ENCODE measurements at places on chromosomes 13 and 19. TPM values are rescaled to one million over a fixed set of nuclear protein-coding genes. Genes with fewer than 3 reads are reported as not detected.

DNA sequence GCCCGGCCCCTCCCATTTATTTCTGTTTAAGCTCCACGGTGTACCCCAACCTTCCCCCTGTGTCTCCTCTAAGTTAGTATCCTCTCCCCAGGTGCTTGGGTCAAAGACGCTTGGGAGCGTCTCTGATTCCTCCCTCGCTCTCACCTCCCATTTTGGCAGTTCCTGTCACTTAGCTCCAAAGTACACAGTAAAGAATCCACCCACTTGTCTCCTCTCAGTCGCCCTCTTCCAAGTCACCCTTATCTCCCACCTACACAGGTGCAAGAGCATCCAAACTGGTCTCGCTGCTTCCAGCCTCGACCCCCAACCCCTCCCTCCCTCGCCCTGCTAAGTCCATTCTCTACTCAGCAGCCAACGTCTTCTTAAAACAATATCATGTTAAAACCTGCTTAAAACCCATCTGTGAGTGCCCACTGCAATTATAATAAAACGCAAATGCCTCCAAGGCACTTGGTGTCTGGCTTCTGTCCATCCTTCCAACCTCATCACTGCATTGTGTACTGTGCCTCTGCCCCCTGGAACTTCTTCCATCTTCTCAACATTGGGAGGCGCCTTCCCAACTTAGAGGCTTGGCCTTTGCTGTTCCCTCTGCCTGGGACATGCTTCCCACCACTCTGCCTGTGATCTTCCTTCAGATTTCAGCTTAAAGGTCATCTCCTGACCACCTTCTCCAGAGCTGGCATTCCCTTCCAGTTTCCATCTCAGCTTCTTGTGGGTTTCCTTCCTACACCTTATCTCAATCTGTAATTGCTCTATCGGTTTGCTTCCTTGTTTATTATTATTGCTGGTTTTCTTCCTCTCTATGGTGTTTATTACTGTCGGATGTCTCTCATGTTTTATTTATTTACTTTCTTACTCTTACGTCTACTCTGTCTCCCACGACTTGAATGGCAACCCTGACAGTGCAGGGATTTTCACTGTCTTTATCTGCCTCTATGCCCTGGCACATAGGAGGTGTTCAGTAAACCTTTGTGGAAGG lies 9.5 kb upstream of the KLK14 start:
- no peaks in the 10 kb centered on the region for H3K27me3 ChIP-seq
- no peak for DNase-seq
- no peak overlapping the region for H3K4me3 ChIP-seq
- H3K27ac ChIP-seq, result no peak overlapping the region

GRCh38 chr19:633786-634639 lies 676 bp upstream of the POLRMT start:
- peak overlapping the region; percentile 65 for H3K27ac ChIP-seq
- peaks cover 8% of the 10 kb centered on the region for H3K4me1 ChIP-seq
- DNase-seq, result no peak
- no peaks in the 10 kb centered on the region for H3K27me3 ChIP-seq
- H3K36me3 ChIP-seq, result peaks cover 22% of the 10 kb centered on the region
- peak overlapping the region; percentile 97 for H3K4me3 ChIP-seq

GRCh38 chr19:45283443-45284033 lies 32.5 kb downstream of the MARK4 start:
- no peaks in the 10 kb centered on the region for H3K27me3 ChIP-seq
- peaks cover 5% of the 10 kb centered on the region for H3K36me3 ChIP-seq
- no peaks in the 10 kb centered on the region for H3K4me1 ChIP-seq
- no peak overlapping the region for H3K4me3 ChIP-seq

The PRODH2 gene
- 0.44 TPM for total RNA-seq

GRCh38 chr13:88248393-88248792 lies 577.2 kb downstream of the SLITRK5 start:
- H3K4me3 ChIP-seq, result no peak overlapping the region
- DNase-seq, result no peak
- H3K27ac ChIP-seq, result no peak overlapping the region
- H3K36me3 ChIP-seq, result no peaks in the 10 kb centered on the region

DNA sequence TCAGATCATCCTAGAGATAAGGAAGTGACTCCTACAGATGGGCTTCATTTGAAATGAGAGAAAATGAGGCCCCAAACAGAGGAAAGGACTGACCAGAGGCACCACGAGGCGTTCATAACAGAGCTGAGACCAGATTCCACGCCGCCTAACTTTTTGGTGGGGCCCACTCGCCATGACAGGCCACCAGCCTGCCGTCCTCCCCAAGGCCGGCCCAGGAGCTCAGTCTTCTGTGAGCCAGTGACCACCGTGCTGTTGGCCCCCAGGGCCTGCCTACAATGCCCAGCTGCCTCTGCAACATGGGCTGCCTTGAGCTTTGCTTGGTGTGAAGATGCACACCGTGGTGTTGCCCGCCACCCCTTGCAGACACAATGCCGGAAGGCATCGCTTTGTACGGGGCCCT lies 40.5 kb downstream of the TSHZ3 start:
- H3K36me3 ChIP-seq, result no peaks in the 10 kb centered on the region
- no peak overlapping the region for H3K4me3 ChIP-seq
- no peaks in the 10 kb centered on the region for H3K4me1 ChIP-seq
- no peaks in the 10 kb centered on the region for H3K27me3 ChIP-seq

The INSL3 gene
- 0.96 TPM for total RNA-seq
